Stimulated activated CD8-positive, alpha-beta memory T cell treated with anti-CD3 and anti-CD28 coated beads, Interleukin-15, amount 100 ng/mL, for 48 hours (primary cell): ENCODE measurements at places on chromosomes 11 and 22.

DNA sequence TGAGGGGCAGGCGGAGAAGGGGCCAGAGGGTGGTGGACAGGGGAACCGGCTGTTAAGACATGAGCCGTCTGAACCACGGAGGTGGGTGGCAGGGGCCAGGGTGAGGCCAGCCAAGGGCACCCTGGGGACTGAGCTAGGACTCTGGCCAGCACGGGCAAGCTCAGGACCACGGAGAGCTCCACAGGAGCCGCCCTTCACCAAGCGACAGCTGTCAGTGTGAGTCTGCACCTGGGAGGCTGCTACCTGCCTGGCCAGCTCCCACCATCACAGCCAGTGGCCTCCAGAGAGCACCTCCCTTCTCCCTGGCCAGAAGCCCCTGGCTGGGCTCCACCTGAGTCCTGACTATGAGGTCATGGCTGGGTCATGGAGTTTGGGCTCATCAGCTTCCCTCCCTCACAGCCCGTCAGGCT is 21.6 kb downstream of the MGAT3 start:
- DNase-seq = no peak

DNA sequence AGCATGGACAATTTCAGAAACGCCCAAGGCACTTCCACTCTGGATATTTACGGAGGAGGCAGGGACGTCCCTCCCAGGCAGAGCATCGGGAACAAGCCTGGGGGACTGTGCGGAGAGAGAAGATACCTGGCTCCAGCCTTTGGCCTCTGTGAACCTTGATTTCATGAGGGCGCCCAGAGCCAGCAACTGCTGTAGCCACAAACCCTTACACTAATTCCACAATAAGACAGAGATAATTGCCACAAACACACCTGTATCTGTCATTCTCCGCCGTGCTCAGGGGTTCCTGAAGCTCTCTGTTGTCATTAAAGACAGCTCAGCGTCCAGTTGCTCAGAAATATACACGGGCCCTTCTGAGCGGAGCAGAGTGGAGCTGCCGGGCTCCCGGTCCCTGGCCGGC is 1292.1 kb downstream of the TBC1D22A start:
- DNase-seq = no peak

DNA sequence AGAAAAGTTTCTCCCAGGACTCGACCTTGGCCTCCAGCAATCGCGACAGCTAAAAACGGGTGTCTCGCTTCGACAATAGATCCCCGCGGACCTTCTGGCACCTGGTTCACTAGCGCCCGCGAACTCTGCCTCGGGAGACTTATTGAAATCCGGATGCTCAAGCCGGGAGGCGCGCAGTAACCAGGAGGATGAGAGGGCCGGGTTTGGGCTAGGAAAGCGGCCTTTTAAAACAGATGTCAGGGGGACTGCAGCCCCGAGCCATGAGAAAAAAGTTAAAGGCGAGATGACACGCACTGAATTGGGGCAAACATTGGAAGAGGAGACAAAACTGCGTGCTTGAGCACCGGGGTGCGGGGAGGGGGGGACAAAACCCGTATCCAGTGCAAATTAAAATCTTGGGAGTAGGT is 637 bp upstream of the ZBTB16 start:
- DNase-seq = no peak

- DNase-seq = no peak
Measured at GRCh38 chr11:12091956-12092558, 18.3 kb upstream of the MICAL2 start.

DNA sequence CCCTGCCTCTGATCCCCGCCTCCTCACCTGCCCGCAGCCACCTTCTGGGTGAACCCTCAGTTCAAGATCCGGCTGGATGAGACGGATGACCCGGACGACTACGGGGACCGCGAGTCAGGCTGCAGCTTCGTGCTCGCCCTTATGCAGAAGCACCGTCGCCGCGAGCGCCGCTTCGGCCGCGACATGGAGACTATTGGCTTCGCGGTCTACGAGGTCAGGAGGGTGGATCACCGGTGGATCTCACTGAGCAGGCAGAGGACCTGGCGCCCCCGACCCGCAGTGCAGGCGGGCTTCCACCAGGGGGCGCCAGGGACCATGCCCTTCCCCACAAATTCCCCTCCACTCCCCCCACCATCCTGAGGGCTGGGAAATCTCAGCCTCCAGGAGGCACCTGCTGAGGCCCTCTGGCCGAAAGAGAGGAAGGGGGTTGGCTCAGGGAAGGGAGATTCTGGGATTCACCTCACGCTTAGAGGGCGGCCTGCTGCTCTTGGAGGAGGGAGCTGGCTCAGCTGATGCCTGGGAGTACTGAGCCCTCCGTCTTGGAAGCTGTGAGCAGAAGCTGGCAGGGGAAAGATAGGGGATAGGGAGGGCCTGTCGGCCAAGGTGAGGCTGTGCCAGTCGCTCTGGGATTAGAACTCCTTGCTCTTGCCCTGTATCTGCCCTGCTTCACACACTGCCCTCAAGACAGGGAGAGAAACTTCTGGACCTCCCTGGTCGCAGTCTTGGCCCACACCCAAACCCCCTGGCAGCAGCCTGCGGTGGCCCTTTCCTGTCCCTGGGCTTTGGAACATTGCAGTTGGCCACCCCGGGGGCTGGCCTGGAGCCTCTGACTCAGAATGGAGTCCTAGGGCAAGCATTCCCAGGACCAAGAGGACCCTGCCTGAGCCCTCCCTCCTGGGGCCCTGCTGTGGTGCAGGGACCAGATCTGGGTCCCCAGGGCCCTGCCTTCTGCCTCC is 23.2 kb downstream of the CAPN1 start:
- DNase-seq = peak; percentile 27

DNA sequence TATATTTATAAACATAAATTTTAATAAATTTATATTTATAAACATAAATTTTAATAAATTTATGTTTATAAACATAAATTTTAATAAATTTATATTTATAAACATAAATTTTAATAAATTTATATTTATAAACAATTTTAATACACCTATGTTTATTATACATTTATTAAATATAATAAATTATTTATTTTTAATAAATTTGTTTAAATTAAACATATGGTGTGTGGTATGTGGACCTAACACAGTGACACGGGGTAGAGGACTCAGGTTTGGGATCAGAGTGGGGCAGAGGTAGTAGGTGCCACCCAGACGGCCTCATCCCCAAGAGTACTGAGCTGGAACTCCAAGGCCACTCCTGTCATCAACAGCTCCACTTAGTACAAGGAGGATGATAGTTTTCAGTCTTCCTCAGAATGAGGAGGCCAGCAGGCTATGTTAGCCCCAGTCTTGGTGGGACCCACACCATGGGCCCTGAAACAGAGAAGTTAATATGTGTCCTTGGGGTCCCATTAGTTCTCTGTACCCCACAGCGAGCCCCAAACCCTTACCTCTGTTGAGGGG is 46.7 kb upstream of the BID start:
- DNase-seq = no peak

- no peak for DNase-seq
Measured at GRCh38 chr11:63552921-63553320, 10.3 kb downstream of the PLAAT2 start.

DNA sequence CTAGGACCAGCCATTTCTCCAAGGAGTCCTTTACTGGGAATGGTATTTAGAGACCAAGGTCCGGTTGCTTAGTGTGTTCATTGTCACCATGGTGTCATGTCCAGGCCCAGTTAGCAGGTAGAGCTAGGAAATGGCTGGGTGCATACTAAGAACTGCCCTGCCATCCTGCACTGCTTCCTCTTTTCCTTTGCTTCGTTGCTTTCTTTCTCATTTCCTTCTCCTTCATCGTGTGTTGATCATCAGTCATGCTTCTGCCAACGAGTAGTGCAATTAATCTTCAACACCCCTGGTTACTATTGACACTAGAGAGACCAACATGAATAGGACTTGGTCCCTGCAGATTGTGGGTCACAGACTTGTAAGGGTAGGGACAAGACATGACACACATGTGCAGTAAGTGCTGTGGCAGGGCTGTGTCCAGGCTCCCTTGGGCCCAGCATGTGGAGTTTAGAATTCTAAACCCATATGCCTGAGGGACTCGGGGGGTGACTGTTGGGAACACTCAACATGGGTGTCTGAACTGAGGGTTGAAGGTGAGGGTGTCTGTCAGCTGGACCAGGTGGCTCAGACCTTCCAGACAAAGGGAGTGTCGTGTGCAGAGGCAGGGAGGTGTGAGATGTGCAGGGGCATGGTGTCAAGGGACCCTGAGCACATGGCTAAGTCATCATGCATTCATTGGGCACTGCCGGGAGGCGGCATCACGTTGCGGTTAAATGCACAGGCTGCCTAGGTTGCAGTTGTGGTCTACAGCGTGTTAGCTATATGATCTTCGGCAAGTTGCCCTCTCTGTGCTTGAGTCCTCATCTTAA is 42.6 kb downstream of the ST14 start:
- no peak for DNase-seq

GRCh38 chr11:23079382-23079813 is 219.1 kb upstream of the CCDC179 start:
- no peak for DNase-seq
